ENCODE measurements at places on chromosomes 5 and 9.

- H3K4me3 ChIP-seq, result no peak overlapping the region
- no peak for DNase-seq
- H3K27me3 ChIP-seq, result no peaks in the 10 kb centered on the region
- no peaks in the 10 kb centered on the region for H3K36me3 ChIP-seq
These were observed 6.8 kb upstream of the FXN start for GRCh38 chr9:69028754-69029153.

- H3K27ac ChIP-seq, result peak overlapping the region; percentile 53
- no peak for DNase-seq
These were observed 136.9 kb downstream of the RFK start for GRCh38 chr9:76257311-76257710.

- no peak for DNase-seq
- H3K4me1 ChIP-seq, result no peaks in the 10 kb centered on the region
- H3K27ac ChIP-seq, result no peak overlapping the region
- H3K4me3 ChIP-seq, result no peak overlapping the region
These were observed 84.9 kb downstream of the GNA14 start for GRCh38 chr9:77563174-77563573.

DNA sequence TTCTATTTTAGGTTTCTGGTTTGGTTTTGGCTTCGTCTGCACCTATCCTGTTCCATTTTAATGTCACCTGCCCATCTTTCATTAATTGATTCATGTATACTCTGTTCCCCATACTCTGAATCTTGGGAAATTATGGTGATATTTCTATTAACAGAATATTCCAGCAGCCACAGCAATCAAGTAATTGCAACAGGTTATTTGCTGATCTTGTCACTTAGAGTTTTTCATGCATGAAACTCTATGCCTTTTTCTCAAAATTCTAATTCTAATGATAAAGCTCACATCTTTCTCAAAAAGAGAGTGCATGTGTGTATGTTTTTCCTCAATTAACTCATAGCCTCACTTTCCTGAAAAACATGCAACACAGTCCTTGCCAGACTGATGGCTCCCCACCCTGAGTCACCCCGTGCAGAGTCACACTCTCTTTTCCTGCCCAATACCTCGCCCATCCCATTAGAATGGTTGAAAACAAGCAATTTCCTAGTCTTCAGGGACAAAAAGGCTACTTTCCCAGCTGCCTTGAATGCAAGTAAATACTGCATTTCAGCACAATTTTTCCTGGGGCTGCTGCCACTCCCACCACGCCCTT, 15.6 kb downstream of the GFRA3 start:
- no peaks in the 10 kb centered on the region for H3K36me3 ChIP-seq
- H3K27ac ChIP-seq, result no peak overlapping the region
- H3K27me3 ChIP-seq, result no peaks in the 10 kb centered on the region
- H3K4me1 ChIP-seq, result no peaks in the 10 kb centered on the region
- H3K4me3 ChIP-seq, result no peak overlapping the region

GRCh38 chr5:137727623-137728022, 8.3 kb downstream of the KLHL3 start:
- no peak for DNase-seq
- H3K36me3 ChIP-seq, result no peaks in the 10 kb centered on the region
- H3K4me1 ChIP-seq, result peaks cover 17% of the 10 kb centered on the region
- H3K27me3 ChIP-seq, result no peaks in the 10 kb centered on the region
- H3K27ac ChIP-seq, result no peak overlapping the region
